ENCODE measurements at places on chromosomes 5 and 9.
A peak's percentile ranks its signal among the peaks of the same experiment; 100 is the strongest.

DNA sequence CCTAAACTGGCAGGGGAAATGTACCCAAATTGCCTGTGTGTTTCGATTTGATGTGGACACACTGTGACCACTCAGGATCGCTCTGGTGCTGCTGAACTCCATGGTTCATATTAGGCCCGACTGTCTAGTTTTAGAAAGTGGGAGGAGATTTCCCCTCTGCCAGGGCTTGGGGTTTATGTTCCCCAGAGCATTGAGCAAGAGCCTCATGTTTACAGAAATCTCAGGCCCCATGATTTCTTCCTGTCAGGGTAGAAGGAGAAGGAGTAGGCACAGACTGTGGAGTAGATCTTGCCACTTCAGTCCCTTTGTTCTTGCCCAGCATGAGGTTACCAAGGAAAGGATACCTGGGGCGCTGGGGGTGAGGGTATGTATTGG lies 40.8 kb upstream of the GLRX start:
- DNase-seq: no peak

DNA sequence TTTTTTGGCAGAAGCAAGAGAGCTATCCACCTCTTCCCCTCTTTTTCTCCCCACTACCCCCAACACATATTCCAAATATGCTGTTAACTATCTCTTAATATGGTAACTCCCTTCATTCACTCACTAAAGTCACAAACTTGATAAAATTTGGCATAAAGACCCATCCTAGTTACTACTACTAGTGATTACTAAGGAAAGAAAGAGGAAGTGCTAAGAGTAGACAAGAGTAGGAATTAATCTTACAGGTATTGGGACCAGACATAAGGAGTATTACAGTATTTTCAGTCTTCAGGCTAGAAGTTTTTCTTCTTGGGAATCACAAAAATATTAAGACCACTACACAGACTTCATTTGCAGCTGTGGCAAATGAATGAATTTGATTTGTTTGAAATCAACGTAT lies 2.2 kb downstream of the ADAMTS6 start:
- no peak for DNase-seq

- DNase-seq: no peak
Observed at GRCh38 chr5:69492923-69493395, 369 bp downstream of the OCLN start.

- DNase-seq: no peak
Observed at GRCh38 chr5:76175051-76175666, 92.0 kb downstream of the SV2C start.

- no peak for DNase-seq
Observed at GRCh38 chr9:134545543-134546245, 95.9 kb upstream of the COL5A1 start.

- no peak for DNase-seq
Observed at GRCh38 chr5:61790678-61791077, 458.6 kb downstream of the ZSWIM6 start.

GRCh38 chr9:129333617-129334104 lies 155.6 kb upstream of the IER5L start:
- DNase-seq: no peak

DNA sequence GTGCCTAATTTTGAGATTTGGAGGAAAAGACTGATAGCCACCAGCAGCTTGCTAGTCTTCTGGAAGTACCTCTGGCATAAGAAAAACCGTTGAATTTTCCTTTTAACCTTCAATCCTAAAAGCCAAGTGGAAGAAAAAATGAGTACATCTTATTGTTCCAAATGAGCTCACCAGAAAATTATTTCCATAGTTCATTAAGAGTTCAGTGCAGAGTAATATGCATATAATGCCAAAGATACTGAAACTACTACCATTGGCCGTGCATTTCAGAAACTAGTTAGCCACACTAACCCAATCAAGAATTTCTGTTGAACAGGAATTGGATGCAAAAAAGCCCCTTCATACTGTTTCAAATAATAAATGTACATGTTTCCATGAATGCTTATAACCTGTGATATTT lies 607.9 kb downstream of the KCTD16 start:
- DNase-seq: no peak

DNA sequence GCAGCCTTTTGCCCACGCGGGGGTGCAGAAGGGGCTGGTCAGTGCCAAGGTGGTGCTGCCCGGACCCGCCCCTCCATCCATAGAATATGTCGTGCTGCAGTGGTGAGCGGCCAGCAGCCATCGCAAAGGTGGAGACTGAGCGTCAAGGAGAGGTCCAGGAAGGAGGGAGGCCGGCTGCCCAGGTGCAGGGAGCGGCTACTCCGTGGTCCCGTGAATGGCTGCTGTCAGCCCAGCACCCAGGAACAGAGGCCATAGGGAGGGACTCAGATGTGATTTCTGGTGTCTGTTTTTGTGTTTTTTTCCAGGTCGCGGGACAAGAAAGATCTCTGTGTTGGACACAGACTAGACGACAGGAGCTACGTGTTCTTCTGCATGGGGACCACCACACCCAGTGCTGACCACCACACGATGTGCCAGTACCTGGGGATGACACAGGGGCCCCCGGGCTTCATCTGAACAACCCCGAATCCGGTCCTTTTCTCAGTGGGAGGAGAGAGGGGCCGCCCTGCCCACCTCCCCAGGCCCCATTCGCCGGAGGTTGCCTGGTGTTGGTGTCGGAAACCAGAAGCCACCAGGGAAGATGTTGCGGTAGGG lies 29.0 kb downstream of the PAEP start:
- no peak for DNase-seq

GRCh38 chr5:100479079-100479688 lies 56.0 kb upstream of the FAM174A start:
- no peak for DNase-seq

DNA sequence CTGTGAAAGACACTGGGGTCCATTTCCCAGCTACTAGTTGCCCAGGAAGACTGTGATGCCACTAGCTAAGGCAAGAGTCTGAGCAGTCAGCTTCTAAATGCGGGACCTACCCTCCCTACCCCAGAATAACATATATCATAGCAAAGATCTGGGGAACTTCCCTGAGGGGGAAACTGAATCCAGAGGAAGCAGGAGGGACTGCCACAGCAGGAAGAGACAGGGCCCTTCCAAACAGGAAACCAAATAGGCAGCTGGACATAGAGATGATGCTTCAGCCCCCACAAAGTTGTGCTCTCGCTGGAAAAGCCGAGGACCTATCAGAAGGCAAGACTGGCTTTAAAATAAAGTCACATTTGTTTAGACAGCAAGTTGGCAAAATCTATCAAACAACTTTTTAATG lies 51.1 kb downstream of the KLHL3 start:
- DNase-seq: no peak

DNA sequence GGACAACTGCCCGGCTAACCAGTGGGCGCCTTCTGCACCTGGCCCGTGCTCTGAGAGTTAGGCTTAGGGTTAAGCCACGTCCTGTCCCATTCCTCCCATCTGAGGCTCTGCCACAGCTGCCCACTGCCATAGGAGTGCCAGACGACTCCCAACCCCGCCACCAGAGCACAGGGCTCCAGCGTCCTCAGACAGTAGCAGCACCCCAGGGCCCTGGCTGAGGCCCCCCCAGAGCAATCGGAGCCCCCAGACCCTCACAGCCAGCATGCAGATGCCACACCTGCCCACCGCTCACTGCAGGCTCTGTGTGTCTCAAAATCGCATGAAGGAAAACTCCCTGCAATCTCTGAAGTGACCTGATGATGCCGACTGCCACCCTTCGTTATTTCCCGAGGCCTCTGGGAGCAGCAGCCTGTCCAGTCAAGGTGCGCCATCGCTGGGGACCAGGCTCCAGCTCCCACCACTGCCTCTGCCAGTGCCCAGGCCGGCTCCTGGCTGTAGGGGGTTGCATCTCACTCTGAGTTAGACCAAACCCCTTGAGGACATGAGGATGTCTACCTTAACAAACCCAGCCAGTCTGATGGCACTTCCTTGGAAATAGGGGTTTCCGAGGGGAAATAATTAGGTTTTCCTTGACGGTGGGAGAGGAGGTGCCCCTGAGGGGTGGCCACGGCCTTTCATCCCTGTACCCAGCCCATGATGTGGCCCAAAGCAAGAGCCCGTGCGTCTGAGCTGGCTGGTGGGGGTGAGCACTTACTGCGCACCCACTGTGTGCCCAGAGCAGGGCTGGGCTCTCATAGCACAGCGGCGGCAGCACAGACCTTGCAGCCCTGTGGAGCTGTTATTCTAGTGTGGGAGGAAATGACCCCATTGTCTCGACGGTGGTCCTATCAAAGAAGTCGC lies 58.0 kb upstream of the RNF130 start:
- DNase-seq: no peak

DNA sequence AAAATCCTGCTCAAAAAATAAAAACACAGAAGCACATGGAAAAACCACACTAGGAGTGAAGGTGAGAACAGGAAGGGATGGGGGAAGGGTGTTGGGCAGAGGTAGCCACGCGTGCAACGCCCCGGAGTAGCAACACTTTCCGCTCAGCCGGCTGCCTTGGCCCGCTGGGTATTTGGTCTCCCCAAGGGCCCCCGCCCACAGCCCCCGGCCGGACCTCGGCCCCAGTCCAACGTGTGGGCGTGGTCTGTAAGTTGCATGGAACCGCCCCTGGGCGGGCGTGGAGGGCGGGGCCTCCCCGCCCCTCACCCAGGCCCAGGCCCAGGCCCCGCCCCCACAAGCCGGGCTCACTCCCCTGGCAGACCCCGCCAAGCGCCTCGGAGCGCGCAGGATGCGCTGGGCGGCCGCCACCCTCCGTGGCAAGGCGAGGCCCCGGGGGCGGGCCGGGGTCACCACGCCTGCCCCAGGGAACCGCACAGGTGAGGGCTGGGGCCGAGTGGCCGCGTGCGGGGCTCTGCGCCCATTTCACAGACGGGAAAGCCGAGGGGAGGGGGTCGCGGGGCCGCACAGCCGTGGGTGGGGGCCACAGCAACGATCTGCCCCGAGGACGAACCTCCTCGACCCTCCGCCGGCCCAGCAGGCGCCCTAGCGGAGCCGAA lies at the start of gene SUSD3:
TSS of gene SUSD3 (plus strand) at position 347 of the 656 bp plus-strand sequence. CDS start at position 389, 42 bp downstream.
- DNase-seq: peak; percentile 54

DNA sequence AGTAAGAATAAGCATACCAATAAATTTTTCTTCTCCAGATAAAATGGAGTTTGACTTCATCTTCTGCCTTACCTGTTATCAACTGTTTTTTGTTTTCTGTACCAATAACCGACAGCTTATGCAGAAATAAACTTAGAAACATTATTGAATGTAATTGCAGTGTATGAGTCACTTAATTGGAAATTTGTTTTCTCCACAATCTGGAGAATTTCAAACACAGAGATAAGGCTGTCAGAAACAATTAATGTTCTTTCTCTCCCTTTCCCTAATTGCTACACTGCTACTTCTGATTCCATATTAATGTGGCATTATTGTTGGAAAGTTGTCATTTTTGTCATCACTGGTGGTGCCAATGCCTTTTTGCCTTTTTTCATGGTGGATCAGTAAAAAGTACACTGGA lies 180.3 kb downstream of the SLCO4C1 start:
- no peak for DNase-seq

All from stimulated activated CD4-positive, alpha-beta T cell treated with anti-CD3 and anti-CD28 coated beads, Interleukin-12 subunit alpha, Interleukin-12 subunit beta, amount 100 ng/mL, for 24 hours (primary cell).